ENCODE measurements at places on chromosomes 3 and 15.
A peak's percentile ranks its signal among the peaks of the same experiment; 100 is the strongest.

DNA sequence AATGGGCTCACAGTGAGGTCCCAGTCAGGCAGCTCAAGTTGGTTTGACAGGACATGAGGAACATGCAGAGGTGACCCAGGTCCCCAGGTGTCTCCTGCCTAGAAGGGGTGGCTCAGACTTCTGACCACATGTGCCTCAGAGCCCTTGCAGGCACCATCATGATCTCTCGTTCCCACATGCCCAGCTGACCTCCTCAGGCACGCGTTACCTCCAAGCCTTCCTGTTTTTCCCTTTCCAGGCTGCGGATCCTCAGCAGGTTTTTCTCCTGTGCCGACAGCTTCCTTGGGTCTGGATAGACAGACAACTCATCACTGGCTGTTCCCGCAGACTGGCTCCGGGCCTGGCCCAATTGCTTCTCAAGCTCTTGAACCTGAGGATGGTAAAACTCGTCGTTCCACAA, 30.4 kb downstream of the CCDC13 start:
- peak; percentile 1 for DNase-seq

GRCh38 chr3:165195241-165195639, 944 bp downstream of the SLITRK3 start:
- DNase-seq: no peak

GRCh38 chr3:30604558-30604957, 1.8 kb upstream of the TGFBR2 start:
- no peak for DNase-seq

GRCh38 chr3:64247991-64248646, 22.9 kb upstream of the PRICKLE2 start:
- no peak for DNase-seq

DNA sequence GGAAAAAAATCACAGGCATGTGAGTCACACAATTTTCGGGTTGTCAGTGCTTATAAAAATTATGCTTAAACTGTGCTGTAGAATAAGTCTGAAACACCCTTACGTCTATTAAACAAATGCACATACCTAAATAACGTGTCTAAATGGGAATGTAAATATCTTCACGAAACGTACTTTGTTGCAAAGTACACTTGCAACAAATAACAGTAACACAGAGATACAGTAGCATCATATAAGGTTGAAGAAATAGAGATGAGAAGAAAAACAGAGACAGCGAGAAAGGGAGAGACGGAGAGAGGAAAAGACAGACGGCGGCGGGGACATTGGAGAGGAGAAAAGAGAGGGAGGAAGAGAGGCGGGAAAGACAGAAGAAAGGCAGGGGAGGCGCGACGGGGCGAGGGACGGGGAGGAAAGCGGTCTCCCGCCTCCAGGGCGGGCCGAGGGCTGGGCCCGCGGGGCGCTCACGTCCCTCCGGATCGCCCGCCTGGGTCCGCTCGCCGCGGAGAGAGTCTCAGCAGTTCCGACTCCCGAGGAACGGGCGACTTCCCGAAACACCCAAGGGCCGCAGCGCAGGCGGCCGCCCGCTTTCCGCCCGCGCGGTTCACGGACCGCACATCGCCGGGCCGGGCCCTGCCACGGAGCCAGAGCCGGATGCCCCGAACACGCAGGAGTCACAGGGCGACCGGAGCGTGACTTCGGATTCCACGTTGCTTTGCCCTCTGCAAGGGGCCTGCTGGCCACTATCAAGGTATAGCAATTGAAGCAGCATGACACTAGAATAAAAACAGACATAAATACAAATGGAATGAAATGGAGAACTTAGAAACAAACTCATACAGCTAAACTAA, 153.4 kb downstream of the LMLN start:
- peak; percentile 22 for DNase-seq

DNA sequence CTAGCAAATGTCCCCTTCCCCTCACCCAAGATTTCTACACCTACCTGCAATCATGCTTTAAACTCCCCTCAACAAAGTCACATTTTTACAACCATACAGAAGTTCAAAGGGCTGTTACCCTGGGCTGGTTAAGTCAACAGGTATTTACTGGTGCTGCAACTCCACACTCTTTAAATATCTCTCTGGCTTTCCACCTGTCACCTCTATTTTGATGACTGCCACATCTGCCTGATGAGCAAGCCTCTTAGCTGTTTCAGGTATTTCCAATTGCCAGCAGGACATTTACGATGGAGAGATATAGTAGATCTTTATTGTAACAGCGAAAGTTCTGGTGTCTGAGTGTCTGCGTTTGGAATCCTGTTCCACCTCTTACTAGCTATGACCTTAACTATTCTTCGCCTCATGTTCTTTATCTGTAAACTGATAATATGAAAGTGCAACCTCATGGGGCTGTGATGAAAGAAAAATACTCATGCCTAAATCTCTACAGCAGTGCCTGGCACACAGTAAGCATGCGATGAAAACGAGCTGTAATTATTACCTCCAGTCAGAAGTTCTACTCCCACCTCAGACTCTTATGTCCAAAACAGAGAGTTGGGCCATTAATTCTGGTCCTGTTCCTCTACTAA, 44.2 kb upstream of the TPM1 start:
- DNase-seq: no peak

- DNase-seq: peak; percentile 55
Measured at GRCh38 chr3:32460031-32460749, 42.5 kb downstream of the CMTM6 start.

DNA sequence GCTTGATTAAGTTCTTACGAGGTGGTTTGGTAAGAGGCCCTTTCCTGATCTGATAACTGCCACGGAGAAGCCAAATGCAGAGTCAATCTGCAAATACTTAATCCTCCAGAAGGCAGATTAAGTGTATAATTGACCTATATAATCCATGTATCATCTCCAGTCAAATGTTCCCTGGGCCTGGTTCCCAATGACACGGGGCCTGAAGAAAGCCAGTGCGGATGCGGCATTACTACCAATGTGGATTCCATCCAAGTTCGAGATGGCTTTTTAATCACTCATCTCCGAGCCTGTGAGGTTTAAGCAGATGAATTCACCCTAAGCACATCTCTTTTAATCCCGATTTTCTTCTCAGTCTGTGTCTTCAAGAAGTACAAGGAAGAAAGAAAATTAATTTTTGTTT, 60.0 kb upstream of the FEZF2 start:
- DNase-seq: no peak

GRCh38 chr3:5787861-5788488, 600.5 kb downstream of the EDEM1 start:
- DNase-seq: no peak

GRCh38 chr15:57015897-57016296, 97.5 kb downstream of the TCF12 start:
- no peak for DNase-seq

- no peak for DNase-seq
Measured at GRCh38 chr15:82986442-82986780, 401 bp downstream of the RAMAC start.

GRCh38 chr3:36893137-36893557, 51.7 kb downstream of the TRANK1 start:
- no peak for DNase-seq

DNA sequence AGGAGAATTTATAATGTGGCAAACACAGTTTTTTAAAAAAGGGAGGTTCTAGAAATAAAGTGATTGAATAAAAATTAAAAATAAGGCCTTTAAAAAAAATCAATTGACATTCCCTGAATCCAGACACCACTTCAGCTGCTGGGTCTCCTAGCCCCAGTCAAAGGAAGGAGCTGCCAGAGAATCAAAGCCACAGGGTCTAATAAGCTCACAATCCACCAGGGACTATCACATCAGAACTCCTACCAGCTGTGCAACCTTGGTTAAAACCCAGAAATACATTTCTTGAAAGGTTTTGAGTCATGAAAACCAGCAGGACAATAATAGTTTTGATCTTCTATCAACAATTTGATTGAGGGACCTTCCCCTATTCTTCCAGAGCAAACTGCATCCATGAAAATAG, 134.5 kb downstream of the MECOM start:
- no peak for DNase-seq

- no peak for DNase-seq
Measured at GRCh38 chr3:141065841-141066805, 15.0 kb downstream of the SPSB4 start.

DNA sequence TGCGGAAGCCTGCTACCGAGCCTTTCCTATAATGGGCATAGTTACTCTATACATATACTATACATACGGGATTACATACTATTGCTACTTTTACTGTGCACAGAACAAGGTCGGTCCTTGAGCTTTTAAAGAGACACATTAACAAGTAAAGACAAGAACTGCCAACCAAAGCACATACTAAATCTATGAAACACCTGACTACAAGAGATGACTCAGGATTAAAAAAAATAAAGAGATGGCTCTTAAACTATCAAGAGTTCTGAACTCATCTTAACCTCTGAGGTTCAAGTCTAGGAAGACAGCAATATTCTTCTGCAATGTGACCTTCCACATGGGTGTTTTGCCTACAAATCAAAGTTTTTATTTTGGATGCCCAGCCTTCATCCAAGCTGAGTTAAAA, 106.8 kb downstream of the TNIK start:
- DNase-seq: no peak
